ENCODE measurements at places on chromosomes 13 and 19. TPM values are rescaled to one million over a fixed set of nuclear protein-coding genes. Genes with fewer than 3 reads are reported as not detected.

- DNase-seq = no peak
These were observed 2.2 kb upstream of the CLEC17A start for GRCh38 chr19:14580623-14581237.

DNA sequence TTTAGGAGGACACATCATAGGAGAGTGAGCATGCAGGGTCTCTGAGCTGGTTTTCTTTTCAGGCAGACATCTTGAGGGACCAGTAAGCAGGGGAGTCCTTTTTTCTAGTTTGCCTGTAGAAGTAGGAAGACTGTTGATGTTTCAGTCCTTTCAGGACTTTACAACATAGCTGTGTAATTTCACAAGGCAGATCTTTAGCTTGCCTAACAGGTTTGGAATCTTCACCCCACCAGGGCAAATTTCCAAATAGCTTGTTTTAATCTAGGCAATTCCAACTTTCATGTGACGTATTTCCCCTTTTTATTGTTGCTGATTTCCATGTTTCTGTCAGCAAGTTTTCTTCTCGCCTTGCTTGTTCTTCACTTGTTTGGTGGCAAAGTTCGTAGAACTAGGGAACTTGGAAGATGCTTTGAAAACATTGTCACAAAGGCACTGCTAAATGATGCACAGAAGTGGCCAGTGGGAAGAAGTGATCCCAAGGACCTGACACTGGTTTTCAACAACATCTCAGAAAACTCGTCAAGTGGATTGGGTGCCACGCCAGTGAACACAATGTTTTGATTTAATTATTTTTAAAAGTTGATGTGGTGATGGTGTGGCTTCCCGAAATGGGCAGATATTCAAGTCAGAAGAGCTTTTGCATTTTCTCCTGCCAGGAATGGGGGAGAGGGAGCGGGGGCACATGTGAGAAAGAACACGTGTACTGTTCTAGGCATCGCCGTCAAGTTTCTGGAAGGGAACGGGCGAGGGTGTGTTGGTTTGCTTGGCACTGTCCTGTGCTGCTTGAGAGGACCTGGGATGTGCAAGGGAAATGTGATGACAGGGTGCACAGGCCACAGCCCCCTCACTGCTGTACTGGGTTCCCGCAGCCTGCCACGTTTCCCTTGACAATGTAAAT is 418.6 kb downstream of the OXGR1 start:
- DNase-seq = no peak

DNA sequence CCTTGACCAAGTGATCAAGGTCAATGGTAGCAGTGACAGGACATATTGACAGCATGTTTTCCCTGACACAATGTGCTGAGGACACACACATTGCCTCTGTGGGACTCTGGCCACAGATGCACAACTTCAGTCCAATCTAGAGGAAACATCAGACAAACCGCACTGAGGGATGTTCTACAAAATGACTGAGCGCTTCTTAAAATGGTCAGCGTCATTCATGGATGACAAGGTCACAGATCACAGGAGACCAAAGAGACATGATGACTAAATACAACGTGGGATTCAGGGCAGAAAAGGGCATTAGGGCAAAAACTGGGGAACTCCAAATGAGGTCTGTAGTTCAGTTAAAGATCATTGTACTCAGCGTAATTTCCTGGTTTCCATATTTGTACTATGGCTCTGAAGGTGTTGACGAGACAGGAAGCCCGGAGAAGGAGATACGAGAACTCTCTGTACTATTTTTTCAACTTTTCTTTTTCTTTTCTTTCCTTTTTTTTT is 20.6 kb downstream of the PBX4 start:
- no peak for DNase-seq

GRCh38 chr19:50428772-50429463 is 3.8 kb upstream of the MYBPC2 start:
- DNase-seq = no peak

- no peak for DNase-seq
These were observed 76.6 kb downstream of the ZMYM2 start for GRCh38 chr13:20035130-20035529.

DNA sequence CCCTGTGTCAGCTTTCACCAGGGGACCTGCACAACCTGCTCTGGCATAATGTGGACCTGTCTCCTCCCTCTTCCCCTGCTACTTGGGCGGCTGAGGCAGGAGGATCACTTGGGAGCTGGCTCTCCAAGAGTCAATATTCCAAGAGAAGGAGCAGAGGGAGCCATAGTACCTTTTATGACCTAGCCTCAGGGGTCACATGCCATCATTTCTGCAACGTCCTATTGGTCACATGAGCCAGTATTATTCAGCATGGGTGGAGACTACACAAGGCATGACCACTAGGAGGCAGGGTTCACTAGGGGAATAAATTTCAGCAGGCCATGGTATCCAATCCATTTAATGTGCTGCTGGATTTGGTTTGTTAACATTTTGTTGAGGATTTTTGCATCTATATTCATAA is 12.0 kb upstream of the SHFL start:
- no peak for DNase-seq

GRCh38 chr13:102212729-102213128 is 189.1 kb downstream of the FGF14 start:
- DNase-seq = no peak

DNA sequence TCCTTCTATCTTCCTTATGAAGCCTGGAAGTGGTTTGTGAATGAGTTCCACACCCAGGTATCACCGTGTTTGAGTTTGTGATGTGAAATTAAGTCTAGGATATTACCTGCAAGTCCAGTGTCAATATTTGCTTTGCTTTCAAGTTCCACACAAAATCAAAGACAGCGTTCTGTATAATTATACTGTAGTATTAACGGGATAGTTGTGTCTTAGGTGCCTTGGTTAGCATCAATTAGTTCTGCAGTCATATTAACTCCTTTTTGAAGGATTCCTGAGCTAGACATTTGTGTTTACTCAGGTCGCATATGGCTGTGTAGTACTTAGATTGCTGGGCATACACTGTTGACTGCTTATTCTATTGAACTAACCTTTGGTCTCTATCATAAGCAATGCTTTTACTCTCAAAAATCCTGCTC is 54.4 kb downstream of the ERCC5 start:
- no peak for DNase-seq

DNA sequence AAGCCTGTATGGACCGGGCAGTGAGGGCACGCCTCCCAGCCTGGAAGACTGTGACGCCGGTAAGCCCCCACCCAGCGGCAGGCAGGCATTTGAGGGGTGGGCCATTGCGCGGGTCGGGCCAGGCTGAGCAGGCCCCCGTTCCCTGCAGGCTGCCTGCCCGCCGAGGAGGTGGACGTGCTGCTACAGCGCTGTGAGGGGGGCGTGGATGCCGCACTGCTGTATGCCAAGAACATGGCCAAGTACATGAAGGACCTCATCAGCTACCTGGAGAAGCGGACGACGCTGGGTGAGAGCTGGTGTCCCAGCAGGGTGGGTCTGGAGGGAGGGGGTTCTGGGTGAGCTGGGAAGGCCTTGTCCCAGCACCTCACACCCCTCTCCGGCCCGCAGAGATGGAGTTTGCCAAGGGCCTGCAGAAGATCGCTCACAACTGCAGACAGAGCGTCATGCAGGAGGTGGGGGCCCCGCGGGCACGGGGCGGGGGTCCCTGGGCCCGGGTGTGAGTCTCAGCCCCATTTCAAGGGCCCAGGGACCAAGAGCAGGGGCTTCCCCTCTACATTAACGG is 7.1 kb downstream of the ARHGAP45 start:
- DNase-seq = no peak

GRCh38 chr13:26785838-26786630 is 25.4 kb upstream of the GPR12 start:
- no peak for DNase-seq

GRCh38 chr13:20823071-20823470 is 49.3 kb upstream of the EEF1AKMT1 start:
- no peak for DNase-seq

GRCh38 chr13:37657956-37658355 is 59.4 kb upstream of the POSTN start:
- DNase-seq = no peak

GRCh38 chr13:74886502-74886901 is 595.5 kb downstream of the TBC1D4 start:
- no peak for DNase-seq

DNA sequence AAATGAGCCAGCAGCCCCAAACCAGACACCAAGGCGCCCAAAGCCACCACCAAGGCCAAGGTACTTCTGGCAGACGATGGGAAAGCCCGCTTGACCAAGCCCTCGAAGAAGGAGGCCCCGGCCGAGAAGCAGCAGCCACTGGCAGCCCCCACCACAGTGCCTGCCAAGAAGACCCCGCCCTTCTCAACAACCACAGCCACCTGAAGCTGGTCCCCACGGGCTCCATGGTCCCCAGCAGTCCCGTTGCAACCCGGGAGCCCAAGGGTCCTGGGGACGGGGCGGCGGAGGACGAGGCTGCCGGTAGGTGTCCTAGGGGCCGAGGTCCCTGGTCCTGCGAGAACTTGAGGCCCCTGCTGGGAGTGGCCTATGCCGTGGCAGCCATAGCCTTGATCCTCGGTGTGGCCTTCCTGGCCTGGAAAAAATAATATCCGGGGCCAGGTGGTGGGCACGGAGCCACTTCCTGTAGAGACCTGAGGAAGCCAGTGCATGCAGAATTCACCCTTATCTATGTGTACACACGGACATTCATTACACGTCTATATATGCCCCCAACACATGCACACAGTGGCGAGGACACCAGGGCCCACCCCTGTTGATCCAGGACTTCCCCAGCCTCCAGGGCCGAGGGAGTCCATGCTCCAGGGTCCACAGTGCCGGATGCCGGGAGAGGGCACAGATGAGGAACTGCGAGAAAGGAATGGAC is 13.8 kb downstream of the C1QTNF9 start:
- no peak for DNase-seq

- DNase-seq = peak; percentile 85
These were observed 12.4 kb downstream of the SNRNP70 start for GRCh38 chr19:49097453-49098288.

- no peak for DNase-seq
These were observed 3.0 kb downstream of the LENG8 start for GRCh38 chr19:54451997-54452396.

GRCh38 chr13:27975564-27976361 is 6.6 kb upstream of the CDX2 start:
- DNase-seq = no peak

- DNase-seq = no peak
These were observed 77.9 kb downstream of the CACNA1A start for GRCh38 chr19:13428352-13428751.

- no peak for DNase-seq
These were observed 411.7 kb downstream of the FGF9 start for GRCh38 chr13:22082437-22083100.

- DNase-seq = no peak
These were observed 249.6 kb downstream of the ENOX1 start for GRCh38 chr13:43537124-43537523.

DNA sequence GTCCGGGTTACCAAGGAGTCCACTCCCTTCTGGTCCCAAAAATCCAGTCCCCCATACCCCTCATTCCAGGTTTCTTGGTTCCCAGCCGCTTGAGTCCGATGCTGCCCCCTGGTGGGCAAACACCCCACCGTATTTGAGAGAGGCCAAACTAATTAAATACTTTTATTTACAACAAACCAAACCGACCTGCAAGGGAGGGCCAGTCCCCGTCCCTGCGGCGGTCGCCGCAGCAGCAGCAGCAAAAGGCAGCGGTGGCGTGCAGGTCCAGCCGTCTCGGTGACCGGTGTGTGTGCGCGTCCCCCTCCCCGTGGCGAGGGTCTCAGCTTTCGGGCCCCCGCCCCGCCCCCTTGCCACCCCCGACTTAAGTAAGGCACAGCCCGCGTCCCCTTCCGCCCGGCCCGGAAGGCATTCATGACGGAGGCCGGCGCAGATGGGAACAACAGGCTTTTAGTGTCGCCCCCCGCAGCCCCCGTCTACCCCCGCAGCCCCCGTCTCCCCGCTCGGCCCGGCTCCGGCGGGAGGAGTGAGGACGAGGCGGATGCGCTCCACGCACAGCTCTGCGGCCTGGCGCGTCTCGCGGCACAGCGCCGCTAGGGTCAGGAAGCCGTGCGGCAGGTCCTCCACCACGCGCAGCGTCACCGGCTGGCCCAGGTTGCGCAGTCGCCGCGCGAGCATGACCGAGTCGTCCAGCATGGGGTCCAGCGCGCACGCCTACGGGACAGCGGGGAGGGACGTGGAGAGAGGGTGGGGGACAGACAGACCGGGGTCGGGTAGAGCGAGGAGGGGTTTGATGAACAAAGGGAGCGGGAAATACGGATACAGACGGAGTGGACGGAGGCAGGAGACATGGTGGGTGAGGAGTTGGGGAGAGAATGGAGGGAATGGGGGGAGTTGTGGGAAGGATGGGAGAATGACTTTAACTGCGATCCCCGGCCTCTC is 11.5 kb upstream of the CNFN start:
- peak; percentile 94 for DNase-seq

DNA sequence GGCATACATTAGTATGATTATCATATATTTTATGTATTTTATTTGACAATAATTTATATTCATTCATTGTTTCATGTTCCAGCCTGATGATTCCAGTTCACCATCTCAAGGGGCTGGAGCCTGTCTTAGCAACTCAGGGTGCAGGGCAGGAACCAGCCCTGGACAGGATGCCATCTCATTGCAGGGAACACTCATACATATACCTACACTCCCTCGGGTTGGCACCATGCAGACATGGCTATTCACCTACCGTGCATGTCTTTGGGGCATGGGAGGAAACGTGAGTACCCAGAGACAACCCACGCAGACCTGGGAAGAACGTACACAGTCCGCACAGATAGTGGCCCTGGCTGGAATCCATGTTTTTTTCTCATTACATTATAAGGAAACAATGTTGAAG is 151.0 kb upstream of the ZNF536 start:
- no peak for DNase-seq

DNA sequence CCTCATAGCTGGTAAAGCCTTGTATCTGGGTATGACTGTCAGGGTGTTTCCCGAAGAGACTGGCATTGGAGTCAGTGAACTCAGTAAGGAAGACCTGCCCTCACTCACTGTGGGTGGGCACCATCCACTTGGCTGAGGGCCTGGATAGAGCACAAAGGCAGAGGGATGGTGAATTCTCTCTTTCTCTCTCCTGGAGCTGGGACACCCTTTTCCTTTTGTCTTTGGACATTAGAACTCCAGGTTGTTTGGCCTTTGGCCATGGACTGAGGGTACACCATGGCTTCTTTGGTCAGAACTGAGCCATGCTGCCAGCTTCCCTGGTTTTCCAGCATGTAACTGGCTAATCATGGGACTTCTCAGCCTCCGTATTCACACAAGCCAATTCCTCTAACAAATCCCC is 4.6 kb upstream of the CEACAM1 start:
- no peak for DNase-seq

The SHISA7 gene
- total RNA-seq = not detected

The FRY gene
- 69.5 TPM for total RNA-seq

The GFY gene
- total RNA-seq = not detected

The PSG2 gene
- total RNA-seq = not detected

The CBLC gene
- total RNA-seq = 11.5 TPM

The NCAN gene
- 0.13 TPM for total RNA-seq

The ICAM4 gene
- 0.85 TPM for total RNA-seq

The OLFM2 gene
- 2.1 TPM for total RNA-seq

The SLC10A2 gene
- total RNA-seq = 0.19 TPM

The TYROBP gene
- total RNA-seq = 77.6 TPM

The ZNF793 gene
- 12.9 TPM for total RNA-seq

The PABPC3 gene
- total RNA-seq = 0.22 TPM

The MBD3L3 gene
- total RNA-seq = not detected

Measured in kidney (tissue), 22 donors.